ENCODE measurements at places on chromosomes 4 and X.
A peak's percentile ranks its signal among the peaks of the same experiment; 100 is the strongest.

DNA sequence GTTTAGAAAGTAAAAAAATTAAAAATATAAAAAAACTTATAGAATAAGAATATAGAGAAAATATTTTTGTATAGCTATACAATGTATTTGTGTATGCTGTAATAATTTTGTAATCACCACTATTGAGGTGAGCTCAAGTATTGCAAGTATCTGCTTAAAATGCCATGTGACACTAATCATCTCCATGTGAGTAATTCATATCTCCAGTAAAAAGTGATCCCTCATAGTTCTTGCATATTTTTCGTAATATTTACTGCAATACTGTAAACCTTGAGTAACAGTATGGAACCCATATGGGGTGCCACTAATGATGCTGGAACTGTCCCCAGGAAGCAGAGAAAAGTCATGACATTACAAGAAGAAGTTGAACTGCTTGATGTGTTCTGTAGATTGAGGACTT, 43.2 kb upstream of the HUWE1 start:
- DNase-seq: no peak
- H3K27me3 ChIP-seq: no peaks in the 10 kb centered on the region
- no peaks in the 10 kb centered on the region for H3K36me3 ChIP-seq
- no peak overlapping the region for H3K27ac ChIP-seq
- no peak overlapping the region for H3K4me3 ChIP-seq
- peaks cover 51% of the 10 kb centered on the region for H3K4me1 ChIP-seq

- H3K36me3 ChIP-seq: no peaks in the 10 kb centered on the region
- H3K27ac ChIP-seq: no peak overlapping the region
- no peak for DNase-seq
- H3K27me3 ChIP-seq: no peaks in the 10 kb centered on the region
- no peaks in the 10 kb centered on the region for H3K4me1 ChIP-seq
Observed at GRCh38 chr4:65999518-65999871, 329.2 kb upstream of the EPHA5 start.

- peaks cover 17% of the 10 kb centered on the region for H3K4me1 ChIP-seq
- peaks cover 4% of the 10 kb centered on the region for H3K36me3 ChIP-seq
- peaks cover 1% of the 10 kb centered on the region for H3K27me3 ChIP-seq
- no peak overlapping the region for H3K27ac ChIP-seq
- no peak overlapping the region for H3K4me3 ChIP-seq
- no peak for DNase-seq
Observed at GRCh38 chr4:183636503-183636902, 22.5 kb downstream of the RWDD4 start.

DNA sequence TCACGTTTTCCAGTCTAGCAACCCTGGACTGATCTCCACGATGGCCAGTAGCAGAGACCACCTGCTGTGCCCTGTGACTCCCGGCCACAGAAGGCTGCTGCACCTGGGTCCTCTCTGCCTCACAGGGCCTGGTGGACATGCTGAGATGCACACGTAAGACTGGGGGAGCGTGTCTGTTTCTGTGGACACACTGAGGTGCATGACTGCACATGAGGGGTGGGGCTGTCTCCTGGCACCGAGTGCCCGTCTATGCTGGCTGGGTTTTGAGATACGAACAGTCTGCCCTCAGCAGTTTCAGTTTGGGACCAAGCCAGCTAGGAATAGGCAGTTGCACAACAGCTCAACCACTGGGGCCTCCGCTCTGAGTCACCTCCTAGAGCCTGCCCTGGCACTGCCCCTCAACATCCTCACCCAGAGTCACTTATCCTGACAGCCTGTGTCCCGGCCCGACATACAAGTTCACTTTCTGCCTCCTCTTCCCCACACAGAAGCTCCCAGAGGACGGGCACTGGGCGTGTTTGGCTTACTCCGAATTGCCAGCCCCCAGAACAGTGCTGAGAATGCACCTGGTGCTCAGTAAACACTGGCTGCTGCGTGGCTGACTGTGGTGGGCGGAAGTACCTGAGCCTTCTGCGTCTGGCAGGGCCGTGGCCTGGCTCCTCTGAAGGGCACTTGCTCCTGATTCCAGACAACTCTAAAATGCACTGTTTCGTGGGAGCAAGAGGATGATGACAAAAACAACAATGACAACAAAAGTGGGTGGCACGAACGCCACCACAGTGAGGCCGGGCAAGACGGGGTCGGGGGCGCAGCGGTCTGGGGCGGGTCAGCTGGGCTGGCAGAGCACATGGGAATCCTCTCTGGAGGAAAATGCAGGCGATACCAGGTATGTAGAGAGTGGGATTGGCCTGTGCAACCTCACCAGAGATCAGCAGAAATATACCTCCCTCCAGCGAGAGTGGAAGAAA, 30.9 kb downstream of the RNF212 start:
- H3K36me3 ChIP-seq: no peaks in the 10 kb centered on the region
- H3K4me1 ChIP-seq: no peaks in the 10 kb centered on the region
- peaks cover 12% of the 10 kb centered on the region for H3K27me3 ChIP-seq
- H3K27ac ChIP-seq: no peak overlapping the region

GRCh38 chr4:83358410-83358809, 23.8 kb upstream of the HPSE start:
- H3K4me1 ChIP-seq: peaks cover 13% of the 10 kb centered on the region
- H3K27ac ChIP-seq: no peak overlapping the region
- H3K27me3 ChIP-seq: no peaks in the 10 kb centered on the region

GRCh38 chr4:156775813-156776212, 195.8 kb downstream of the PDGFC start:
- no peaks in the 10 kb centered on the region for H3K36me3 ChIP-seq
- DNase-seq: no peak
- H3K27ac ChIP-seq: no peak overlapping the region
- H3K4me3 ChIP-seq: no peak overlapping the region
- no peaks in the 10 kb centered on the region for H3K27me3 ChIP-seq

- no peak overlapping the region for H3K4me3 ChIP-seq
- H3K4me1 ChIP-seq: no peaks in the 10 kb centered on the region
- no peaks in the 10 kb centered on the region for H3K27me3 ChIP-seq
- no peak for DNase-seq
Observed at GRCh38 chrX:30183554-30183953, 31.8 kb upstream of the MAGEB2 start.

DNA sequence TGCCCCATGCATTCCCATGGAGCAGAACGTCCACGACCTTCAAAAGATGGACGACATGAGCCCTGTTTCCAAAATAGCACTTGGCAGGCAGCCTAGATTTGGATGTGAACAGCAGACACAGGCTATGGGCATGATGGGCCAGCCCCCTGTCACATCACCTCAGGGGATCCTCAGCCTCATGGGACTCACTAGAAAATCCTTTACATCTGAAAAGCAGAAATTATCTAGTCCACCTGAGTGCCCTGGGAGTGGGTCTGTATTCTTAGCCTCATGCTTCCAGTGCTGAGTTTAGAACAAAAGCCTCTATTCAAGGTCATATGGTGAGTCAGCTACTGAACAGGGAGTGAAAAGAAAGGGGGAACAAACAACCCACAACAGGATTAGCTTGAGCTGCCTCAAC, 35.8 kb downstream of the GRIA3 start:
- H3K27me3 ChIP-seq: no peaks in the 10 kb centered on the region
- H3K4me3 ChIP-seq: no peak overlapping the region
- no peak for DNase-seq
- no peaks in the 10 kb centered on the region for H3K36me3 ChIP-seq
- no peaks in the 10 kb centered on the region for H3K4me1 ChIP-seq

- peaks cover 14% of the 10 kb centered on the region for H3K27me3 ChIP-seq
- H3K27ac ChIP-seq: no peak overlapping the region
- H3K4me1 ChIP-seq: no peaks in the 10 kb centered on the region
- DNase-seq: no peak
Observed at GRCh38 chr4:105637408-105638176, 70.9 kb downstream of the INTS12 start.

DNA sequence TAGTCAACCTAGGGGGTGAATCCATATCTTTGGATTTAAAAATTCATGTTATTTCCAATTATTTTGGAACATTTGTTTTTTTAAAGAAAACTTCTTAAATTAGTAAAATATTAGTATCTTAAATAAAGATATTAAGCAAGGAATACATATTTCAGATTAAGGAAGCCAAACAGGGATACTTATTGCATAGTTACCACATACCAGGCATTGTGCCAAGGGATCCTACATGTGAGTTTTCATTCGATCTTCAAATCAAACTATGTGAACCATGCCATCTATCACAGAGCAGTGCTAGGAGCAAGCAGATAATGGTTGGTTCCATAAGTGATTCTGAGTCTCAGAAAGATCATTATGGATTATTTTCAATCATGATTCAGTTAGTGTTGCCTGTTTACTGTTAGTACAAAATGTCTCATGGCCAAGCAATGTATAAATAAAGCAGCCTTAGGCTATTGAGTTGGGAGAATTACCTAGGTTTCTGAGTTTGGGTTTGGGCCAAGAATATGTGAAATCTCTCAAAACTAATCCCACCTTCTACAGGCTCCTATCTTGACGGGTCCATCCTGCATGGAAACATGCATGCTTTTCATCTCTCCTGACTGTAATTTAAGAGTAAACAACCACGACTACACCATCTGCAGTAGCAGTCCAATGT, 176.7 kb downstream of the NPFFR2 start:
- H3K27me3 ChIP-seq: no peaks in the 10 kb centered on the region
- H3K36me3 ChIP-seq: no peaks in the 10 kb centered on the region
- no peak overlapping the region for H3K27ac ChIP-seq
- no peaks in the 10 kb centered on the region for H3K4me1 ChIP-seq
- no peak for DNase-seq
- H3K4me3 ChIP-seq: no peak overlapping the region

DNA sequence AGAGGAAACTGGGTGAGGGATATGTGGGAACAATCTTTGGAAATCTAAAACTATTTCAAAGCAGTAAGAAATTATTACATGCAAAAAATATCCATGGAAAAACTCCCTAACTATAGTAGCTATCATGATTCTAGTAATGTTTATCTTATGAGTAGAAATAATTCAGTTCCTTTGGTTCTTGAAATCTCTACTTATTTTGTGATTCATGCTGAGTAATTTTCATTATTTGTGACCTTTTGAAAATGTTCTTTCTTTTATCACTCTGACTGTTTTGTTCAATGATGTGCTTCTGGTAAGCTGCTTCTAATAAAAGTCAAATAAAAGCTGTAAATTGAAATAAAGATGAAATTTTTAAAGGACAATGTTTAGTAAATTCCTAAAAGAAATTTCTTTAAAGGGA, 40.4 kb upstream of the MAGEB10 start:
- no peak for DNase-seq
- no peak overlapping the region for H3K4me3 ChIP-seq
- H3K27me3 ChIP-seq: no peaks in the 10 kb centered on the region
- no peaks in the 10 kb centered on the region for H3K36me3 ChIP-seq

- H3K27me3 ChIP-seq: no peaks in the 10 kb centered on the region
- no peaks in the 10 kb centered on the region for H3K36me3 ChIP-seq
- no peak for DNase-seq
Observed at GRCh38 chrX:13483773-13484172, 85.6 kb upstream of the EGFL6 start.

GRCh38 chr4:113555868-113556267, 205.7 kb downstream of the CAMK2D start:
- H3K27me3 ChIP-seq: no peaks in the 10 kb centered on the region
- no peak for DNase-seq
- H3K36me3 ChIP-seq: peaks cover 14% of the 10 kb centered on the region
- no peak overlapping the region for H3K27ac ChIP-seq

- H3K4me1 ChIP-seq: peaks cover 8% of the 10 kb centered on the region
- H3K27me3 ChIP-seq: peaks cover 6% of the 10 kb centered on the region
- peaks cover under 1% of the 10 kb centered on the region for H3K36me3 ChIP-seq
- peak; percentile 36 for DNase-seq
- no peak overlapping the region for H3K4me3 ChIP-seq
Observed at GRCh38 chr4:121656269-121656641, 40.5 kb downstream of the ANXA5 start.

- H3K4me1 ChIP-seq: peaks cover 30% of the 10 kb centered on the region
- DNase-seq: no peak
- no peaks in the 10 kb centered on the region for H3K27me3 ChIP-seq
- no peak overlapping the region for H3K4me3 ChIP-seq
- H3K36me3 ChIP-seq: peaks cover 14% of the 10 kb centered on the region
- H3K27ac ChIP-seq: no peak overlapping the region
Observed at GRCh38 chr4:47538111-47538824, 53.2 kb downstream of the ATP10D start.

DNA sequence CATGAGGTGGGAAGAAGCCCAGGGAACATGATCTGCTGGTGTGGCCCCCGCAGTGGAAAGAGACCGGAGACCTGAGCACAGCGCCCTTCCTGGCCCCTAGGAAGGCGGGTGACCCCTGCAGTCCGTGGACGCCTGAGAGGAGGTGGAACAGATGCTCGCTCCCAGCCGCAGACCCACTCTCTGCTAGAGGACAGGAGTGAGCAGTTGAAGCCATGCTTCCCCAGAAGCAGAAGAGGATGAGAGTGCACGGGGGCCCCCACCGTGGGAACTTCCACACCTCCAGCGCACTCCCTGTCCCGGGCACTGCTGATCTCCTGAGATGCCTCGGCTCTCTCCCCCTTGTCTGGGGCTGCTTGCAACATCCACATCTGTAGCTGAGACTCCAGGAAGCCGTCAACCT, 62.2 kb downstream of the GPR143 start:
- no peak overlapping the region for H3K27ac ChIP-seq
- peaks cover 32% of the 10 kb centered on the region for H3K36me3 ChIP-seq
- H3K4me1 ChIP-seq: no peaks in the 10 kb centered on the region
- DNase-seq: no peak

DNA sequence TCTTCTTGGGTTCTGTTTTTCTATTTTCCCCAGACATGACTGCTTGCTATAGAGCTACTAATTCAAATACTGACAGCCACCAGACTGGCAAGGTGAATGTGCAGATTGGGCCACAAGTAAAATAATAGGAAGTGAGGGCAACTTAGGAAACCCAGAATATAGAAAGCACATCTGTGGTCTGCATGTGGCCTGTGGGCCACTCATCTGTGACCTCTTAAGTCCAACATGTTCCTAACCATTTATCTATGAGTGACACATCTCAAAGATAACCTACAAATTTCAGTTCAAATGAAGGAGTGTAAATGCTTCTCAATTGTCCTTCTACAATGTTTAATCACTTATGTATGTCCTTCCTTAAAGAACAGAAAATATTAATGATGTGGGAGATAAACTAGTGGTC, 128.9 kb downstream of the REELD1 start:
- H3K36me3 ChIP-seq: no peaks in the 10 kb centered on the region
- no peak overlapping the region for H3K27ac ChIP-seq
- peaks cover 3% of the 10 kb centered on the region for H3K4me1 ChIP-seq
- no peak for DNase-seq
- no peak overlapping the region for H3K4me3 ChIP-seq

- no peak overlapping the region for H3K4me3 ChIP-seq
- DNase-seq: no peak
- H3K27me3 ChIP-seq: no peaks in the 10 kb centered on the region
Observed at GRCh38 chrX:149221230-149221629, 283.9 kb downstream of the IDS start.

DNA sequence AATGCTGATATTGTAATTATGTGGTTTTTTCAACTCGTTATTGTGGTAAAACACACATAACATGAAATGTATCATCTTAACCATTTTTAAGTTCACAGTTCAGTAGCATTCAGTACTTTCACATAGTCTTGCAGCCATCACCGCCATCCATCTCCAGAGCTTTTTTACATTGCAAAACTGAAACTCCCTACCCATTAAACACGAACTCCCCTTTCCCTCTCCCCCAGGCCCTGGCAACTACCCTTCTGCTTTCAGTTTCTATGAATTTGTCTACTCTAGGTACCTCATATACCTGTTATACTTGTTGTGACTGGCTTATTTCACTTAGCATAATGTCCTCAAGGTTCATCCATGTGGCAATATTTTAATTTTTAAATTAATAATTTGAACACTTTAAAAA, 380.6 kb downstream of the MAPK10 start:
- no peaks in the 10 kb centered on the region for H3K36me3 ChIP-seq
- no peaks in the 10 kb centered on the region for H3K27me3 ChIP-seq
- no peak overlapping the region for H3K4me3 ChIP-seq
- DNase-seq: no peak
- H3K4me1 ChIP-seq: no peaks in the 10 kb centered on the region

GRCh38 chrX:149639568-149639967, 8.0 kb upstream of the TMEM185A start:
- no peaks in the 10 kb centered on the region for H3K36me3 ChIP-seq
- peaks cover 5% of the 10 kb centered on the region for H3K27me3 ChIP-seq
- no peaks in the 10 kb centered on the region for H3K4me1 ChIP-seq

Data from activated CD4-positive, alpha-beta memory T cell treated with anti-CD3 and anti-CD28 coated beads, Interleukin-2, amount 10 ng/mL, durations not matched to agents 7 days and 5 days (primary cell).